Activated CD8-positive, alpha-beta memory T cell treated with anti-CD3 and anti-CD28 coated beads, Interleukin-2, amount 10 ng/mL, durations not matched to agents 7 days and 5 days (primary cell): ENCODE measurements at places on chromosomes 5 and 9. TPM values are rescaled to one million over a fixed set of nuclear protein-coding genes. Genes with fewer than 3 reads are reported as not detected.

DNA sequence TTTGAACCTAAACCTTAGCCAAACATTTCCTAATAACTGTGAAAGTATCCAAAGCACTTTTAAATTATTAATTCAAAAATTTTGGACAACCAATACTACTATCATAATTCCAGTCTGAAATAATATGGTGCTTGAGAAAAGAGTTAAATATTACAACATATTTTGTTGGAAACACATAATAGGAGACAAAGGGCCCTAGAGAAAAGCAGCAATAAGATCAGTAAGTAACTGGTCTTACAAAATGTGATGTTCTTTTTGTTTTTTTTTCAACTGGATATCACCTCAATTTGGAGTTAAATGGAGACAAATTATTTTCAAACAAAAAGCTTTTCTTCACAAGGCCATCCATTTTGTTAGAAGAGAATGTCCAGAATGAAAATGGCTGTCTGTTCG, 21.1 kb downstream of the SRFBP1 start:
- no peaks in the 10 kb centered on the region for H3K27me3 ChIP-seq
- no peak overlapping the region for H3K27ac ChIP-seq
- H3K4me1 ChIP-seq: peaks cover 11% of the 10 kb centered on the region
- H3K4me3 ChIP-seq: no peak overlapping the region

DNA sequence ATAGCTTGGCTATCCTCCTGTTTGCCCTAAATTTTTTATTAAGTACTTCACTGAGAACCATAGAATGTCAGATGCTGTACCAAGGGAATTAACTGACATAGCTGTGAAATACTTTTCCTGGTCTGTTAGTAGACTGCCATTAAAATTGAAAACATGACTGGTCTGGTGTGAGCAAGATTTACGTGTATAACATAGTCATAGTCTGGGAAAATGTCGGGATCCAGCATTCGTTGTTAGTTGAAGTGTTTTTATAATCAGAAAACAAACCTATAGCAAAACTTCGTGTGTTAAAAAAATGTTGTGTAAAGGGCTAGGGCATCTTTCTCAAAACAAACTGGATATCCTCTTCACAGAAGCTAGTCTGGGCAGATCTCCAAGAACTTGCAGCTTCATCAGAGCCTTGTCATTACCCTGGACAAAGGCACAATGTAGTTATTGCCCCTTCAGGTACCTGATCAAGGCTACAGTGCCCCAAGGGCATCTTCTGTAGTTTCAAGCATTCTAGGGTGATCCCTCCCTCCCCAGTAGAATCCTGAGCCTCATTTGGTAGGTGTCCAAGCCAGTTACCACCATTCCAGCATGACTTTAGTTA, 454.2 kb upstream of the SGCD start:
- no peaks in the 10 kb centered on the region for H3K27me3 ChIP-seq
- H3K36me3 ChIP-seq: no peaks in the 10 kb centered on the region
- H3K4me1 ChIP-seq: no peaks in the 10 kb centered on the region
- no peak for DNase-seq

GRCh38 chr5:142360607-142361120, 35.8 kb upstream of the SPRY4 start:
- no peaks in the 10 kb centered on the region for H3K36me3 ChIP-seq
- H3K27ac ChIP-seq: no peak overlapping the region
- DNase-seq: no peak
- no peak overlapping the region for H3K4me3 ChIP-seq

DNA sequence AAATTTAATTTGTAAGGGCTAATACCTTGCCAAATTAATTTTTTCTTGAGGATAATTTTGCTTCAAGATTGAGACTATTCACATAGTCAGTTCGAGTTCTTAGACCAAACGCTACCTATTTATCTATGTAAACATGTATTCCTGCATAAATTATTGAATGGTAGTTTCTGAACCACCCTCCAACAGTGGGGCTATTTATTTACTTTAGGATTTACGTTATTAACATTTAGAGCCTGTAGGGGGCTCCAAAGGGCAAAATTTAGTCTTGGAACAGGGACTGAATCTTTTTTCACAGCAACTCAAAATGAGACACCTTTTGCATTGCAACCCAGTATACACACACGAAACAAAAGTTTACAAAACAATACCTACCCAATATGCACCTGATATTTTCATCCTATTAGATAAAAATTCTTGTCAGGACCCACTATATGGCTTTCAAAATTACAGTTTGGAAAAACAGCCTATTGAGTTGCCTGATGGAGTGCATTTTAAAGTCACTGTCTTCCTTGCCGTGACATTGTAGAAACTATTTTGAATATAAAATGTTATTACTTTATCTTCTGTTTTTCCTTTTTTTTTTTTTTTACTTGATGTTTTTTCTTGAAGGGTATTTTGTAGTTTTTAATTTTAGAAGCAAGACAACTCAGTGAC, 47.1 kb upstream of the POU4F3 start:
- no peaks in the 10 kb centered on the region for H3K27me3 ChIP-seq
- no peak overlapping the region for H3K27ac ChIP-seq
- no peak for DNase-seq
- peaks cover 1% of the 10 kb centered on the region for H3K4me1 ChIP-seq

DNA sequence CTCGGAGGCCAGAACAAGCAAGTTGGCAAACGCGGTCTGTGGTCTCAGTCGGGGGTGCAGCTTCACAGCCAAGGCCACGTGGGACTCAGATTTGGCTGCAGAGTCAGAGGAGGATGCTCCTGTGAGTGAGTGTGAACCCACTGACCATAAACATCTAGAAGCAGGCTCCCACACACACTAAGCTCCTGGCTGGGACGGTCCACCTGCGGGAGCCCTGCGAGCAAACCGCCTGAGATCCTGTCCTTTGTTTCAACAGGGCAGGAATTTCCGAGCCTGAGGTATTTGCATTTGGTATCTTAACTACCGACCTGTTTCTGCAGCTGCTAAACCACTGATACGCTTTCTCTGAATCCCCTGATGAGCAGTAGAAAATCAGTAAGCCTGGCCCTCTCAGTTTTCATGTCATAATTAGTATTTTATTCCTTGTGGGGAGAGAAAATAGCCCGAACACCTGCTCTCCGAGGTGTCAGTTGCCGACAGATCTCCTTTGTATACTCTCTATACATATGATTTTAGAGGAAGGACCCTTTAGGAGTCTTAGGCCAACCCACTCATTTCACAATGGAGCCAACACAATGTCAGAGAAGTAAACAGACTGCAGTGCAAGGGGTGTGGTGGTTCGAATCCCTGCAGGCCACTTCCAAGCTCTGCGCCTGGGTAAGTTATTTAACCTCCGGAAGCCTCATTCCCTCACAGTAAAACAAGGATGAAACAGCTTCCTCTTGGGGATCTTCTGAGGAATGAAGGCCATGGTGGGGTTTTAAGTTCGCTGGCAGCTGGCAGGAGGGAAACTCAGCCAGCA, 40.9 kb upstream of the PWWP2A start:
- no peak overlapping the region for H3K4me3 ChIP-seq
- no peak for DNase-seq
- no peak overlapping the region for H3K27ac ChIP-seq
- H3K36me3 ChIP-seq: no peaks in the 10 kb centered on the region

DNA sequence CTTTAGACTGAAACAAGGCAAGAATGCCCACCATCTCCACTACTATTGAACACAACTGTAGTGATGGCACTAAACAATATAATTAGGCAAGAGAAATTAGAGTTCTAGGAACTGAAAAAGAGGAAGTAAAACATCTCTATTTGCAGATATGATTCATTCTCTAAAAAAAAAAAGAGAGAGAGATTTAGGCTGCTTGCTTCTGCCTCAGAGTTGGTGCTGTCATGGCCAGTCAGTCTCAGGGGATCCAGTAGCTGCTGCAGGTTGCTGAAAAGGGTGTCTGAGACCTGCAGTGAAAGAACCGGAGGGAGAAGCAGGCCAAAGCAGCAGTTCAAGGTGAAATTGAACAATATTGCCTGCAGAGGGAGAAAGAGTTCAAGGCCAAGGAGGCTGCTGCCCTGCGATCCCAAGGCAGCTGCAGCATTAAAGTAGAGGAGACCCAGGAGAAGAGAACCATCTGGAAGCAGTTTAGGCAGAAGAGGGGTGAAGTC, 72.5 kb downstream of the AP3B1 start:
- DNase-seq: no peak
- H3K4me1 ChIP-seq: peaks cover 7% of the 10 kb centered on the region
- peak overlapping the region; percentile 27 for H3K27ac ChIP-seq

- no peak overlapping the region for H3K27ac ChIP-seq
- no peak for DNase-seq
- H3K4me1 ChIP-seq: no peaks in the 10 kb centered on the region
- H3K27me3 ChIP-seq: peaks cover 33% of the 10 kb centered on the region
- H3K4me3 ChIP-seq: no peak overlapping the region
- H3K36me3 ChIP-seq: no peaks in the 10 kb centered on the region
Observed at GRCh38 chr9:136650648-136651047, 12.1 kb upstream of the EGFL7 start.

GRCh38 chr9:7523426-7524043, 276.0 kb downstream of the DMAC1 start:
- H3K27me3 ChIP-seq: peaks cover 43% of the 10 kb centered on the region
- DNase-seq: no peak
- H3K27ac ChIP-seq: no peak overlapping the region
- H3K36me3 ChIP-seq: no peaks in the 10 kb centered on the region
- no peak overlapping the region for H3K4me3 ChIP-seq

DNA sequence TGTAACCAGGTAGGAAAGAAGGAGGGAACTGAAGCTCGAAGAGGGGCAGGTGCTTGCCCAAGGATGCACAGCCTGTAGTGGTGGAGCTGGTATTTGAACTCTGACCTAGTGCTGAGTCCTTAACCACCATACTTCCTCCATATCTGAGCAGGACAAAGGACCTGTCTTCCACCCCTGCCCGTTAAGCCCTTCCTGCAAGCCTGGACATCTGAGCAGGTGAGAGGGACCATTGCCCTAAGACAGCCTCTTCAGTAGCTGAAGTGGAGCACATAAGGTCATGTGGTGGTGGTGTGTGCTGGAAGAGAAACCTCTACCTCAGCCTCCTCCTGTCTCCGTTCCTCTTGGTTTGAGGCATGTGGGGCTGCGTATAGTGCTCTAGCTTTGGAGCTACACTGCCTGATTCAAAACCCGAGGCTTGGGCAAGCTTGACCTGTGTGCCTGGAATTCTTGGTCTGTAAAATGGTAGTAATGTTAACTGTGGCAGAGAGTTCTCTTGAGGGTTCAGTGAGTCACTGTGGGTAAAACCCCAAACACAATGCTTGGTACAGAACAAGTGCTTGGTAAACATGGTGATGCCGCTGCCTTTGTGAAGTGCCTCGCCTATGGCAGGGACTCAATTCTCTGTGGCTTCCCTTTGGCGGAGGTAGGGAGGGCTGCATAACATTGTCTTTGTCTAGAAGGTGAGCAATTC, 7.4 kb downstream of the GALNT10 start:
- peak overlapping the region; percentile 91 for H3K27ac ChIP-seq
- peaks cover 14% of the 10 kb centered on the region for H3K36me3 ChIP-seq
- peak overlapping the region; percentile 47 for H3K4me3 ChIP-seq
- peaks cover 68% of the 10 kb centered on the region for H3K4me1 ChIP-seq

The TSLP gene
- total RNA-seq: 0.40 TPM

The CTNNA1 gene
- total RNA-seq: 89.8 TPM

The CARTPT gene
- not detected for total RNA-seq
